ENCODE measurements at places on chromosomes 5 and 9.

GRCh38 chr9:108205276-108205675, 650.5 kb downstream of the ACTL7B start:
- no peak for DNase-seq

GRCh38 chr9:91898451-91899218, 51.4 kb downstream of the ROR2 start:
- no peak for DNase-seq

- no peak for DNase-seq
Measured at GRCh38 chr5:76485511-76485910, 82.4 kb downstream of the IQGAP2 start.

- DNase-seq = no peak
Measured at GRCh38 chr5:66306844-66307315, 162.8 kb downstream of the SREK1 start.

Data from activated T-helper 1 cell treated with anti-CD3 and anti-CD28 coated beads, Interleukin-2, amount 50 U/mL, for 16 hours (primary cell).